ENCODE measurements at places on chromosomes 13 and 19. TPM values are rescaled to one million over a fixed set of nuclear protein-coding genes. Genes with fewer than 3 reads are reported as not detected.

- no peaks in the 10 kb centered on the region for H3K4me1 ChIP-seq
- DNase-seq, result no peak
- no peaks in the 10 kb centered on the region for H3K27me3 ChIP-seq
- H3K4me3 ChIP-seq, result no peak overlapping the region
These were observed 386.6 kb downstream of the DIAPH3 start for GRCh38 chr13:59776924-59777690.

DNA sequence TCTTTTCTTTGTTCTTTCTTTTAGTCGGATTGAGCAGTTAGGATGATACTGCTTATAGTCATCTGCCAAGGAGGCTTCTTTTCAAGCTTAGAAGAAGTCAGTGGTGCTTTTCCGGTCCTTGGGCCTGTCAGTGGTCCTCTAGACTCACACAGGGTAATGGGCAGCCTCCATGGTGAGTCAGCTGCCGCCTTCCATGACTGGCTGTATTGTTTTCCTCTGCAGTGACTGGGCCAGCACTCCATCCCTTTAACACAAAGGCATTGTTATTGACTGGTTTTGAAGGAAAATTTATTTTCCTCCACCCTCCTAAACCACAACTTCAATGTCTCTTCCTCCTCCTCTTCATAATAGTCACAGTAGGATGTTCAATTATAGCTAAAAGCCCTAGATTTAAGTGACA is 47.1 kb upstream of the CNMD start:
- no peaks in the 10 kb centered on the region for H3K36me3 ChIP-seq
- H3K27ac ChIP-seq, result no peak overlapping the region
- no peaks in the 10 kb centered on the region for H3K27me3 ChIP-seq
- no peak for DNase-seq
- no peak overlapping the region for H3K4me3 ChIP-seq

- H3K4me1 ChIP-seq, result no peaks in the 10 kb centered on the region
- H3K36me3 ChIP-seq, result no peaks in the 10 kb centered on the region
- H3K27me3 ChIP-seq, result no peaks in the 10 kb centered on the region
- no peak overlapping the region for H3K4me3 ChIP-seq
- no peak overlapping the region for H3K27ac ChIP-seq
- no peak for DNase-seq
These were observed 50.2 kb downstream of the ZNF146 start for GRCh38 chr19:36265064-36265463.

DNA sequence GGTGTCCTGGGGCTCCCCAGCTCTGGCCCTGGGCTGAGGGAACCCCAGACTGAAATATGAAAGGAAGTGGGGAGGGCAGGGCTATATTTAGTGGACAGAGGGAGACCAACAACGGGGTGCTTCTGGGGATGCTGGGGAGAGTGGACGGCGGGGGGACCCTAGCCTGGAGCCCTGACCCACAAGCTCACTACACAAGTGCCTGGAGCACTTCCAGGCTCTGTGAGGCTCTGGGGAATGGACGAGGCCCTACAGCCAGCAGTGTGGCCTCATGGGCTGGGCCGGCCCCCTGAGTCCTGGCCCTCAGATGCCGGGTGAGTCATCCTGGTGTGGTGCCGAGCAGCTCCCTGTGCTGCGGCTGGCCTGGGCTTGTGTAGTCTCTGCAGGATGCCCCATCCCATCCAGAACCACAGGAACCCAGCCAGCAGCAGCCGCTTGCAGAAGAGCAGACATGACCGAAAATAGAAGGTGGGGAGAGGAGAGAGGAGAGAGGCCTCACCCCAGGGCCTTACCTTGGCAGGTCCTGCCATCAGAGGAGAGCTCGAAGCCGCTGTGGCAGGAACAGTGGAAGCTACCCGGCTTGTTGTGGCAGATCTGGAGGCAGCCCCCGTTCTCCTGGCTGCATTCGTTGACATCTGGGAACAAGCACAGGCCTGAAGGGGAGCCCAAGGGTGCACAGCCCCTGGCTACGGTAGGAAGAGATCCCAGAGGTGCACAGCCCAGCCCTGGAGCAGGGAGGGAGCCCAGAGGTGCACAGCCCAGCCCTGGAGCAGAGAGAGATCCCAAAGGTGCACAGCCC is 26.1 kb downstream of the GAS6 start:
- peak overlapping the region; percentile 80 for H3K27ac ChIP-seq
- H3K27me3 ChIP-seq, result no peaks in the 10 kb centered on the region
- peak; percentile 89 for DNase-seq
- H3K4me1 ChIP-seq, result peaks cover 21% of the 10 kb centered on the region

DNA sequence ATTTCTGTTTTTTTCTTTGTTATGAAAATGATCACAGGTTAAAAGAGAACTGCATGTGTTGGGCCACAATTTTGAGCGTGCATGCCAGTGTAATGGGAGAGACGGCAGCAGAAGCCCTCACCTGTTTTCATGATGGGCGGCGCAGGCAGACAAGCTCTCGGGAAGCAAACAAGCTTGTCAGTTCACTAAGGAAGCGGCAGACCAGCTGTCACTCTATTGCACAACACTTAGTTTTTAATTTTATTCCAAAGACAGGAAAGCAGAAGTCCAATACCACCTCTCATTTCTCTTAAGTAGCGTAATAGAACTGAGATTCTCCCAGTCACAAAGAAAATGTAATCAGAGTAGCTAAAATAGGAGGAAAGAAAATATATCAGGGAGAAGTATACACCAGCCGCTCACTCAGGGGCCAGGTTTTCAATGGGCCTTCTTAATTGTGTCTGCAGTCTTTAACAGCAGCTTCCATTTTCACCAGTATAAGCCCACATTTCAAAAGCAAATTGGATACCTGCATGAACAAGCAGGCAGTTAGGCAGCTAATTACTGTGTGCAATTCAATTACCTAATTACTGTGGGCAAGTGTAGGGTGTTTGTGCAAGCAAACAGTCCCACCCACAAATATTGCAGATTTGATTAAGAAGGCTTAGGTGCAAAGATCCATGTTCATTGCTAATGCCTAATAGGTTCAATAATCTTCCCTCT is 711.4 kb downstream of the DIAPH3 start:
- H3K4me3 ChIP-seq, result no peak overlapping the region
- no peaks in the 10 kb centered on the region for H3K36me3 ChIP-seq
- no peak for DNase-seq

GRCh38 chr19:55467236-55468053 is 2.9 kb upstream of the C19orf85 start:
- H3K4me3 ChIP-seq, result no peak overlapping the region
- H3K4me1 ChIP-seq, result peaks cover under 1% of the 10 kb centered on the region
- no peaks in the 10 kb centered on the region for H3K36me3 ChIP-seq
- H3K27me3 ChIP-seq, result no peaks in the 10 kb centered on the region
- peak; percentile 70 for DNase-seq

DNA sequence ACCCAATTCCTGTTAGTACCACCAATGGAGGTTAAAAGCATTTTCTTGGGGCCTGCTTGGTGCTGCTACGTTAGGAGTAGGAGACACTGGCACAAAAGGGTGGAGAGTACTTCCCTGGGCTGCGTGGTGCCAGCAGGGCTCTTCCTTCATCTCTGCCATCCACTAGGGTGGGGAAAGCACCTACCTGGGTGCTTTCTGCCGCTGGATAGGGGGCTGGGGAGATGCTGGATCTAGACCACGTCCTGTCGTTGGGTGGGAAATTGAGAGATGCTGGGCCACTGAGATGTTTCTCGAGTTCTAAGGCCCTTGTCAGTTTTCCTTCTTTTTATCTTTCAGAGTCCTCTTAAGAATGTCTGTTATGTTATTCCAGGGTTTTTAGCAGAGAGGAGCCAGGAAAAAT is 6.7 kb upstream of the FCGBP start:
- H3K4me3 ChIP-seq, result no peak overlapping the region
- H3K27me3 ChIP-seq, result no peaks in the 10 kb centered on the region
- no peaks in the 10 kb centered on the region for H3K36me3 ChIP-seq
- H3K4me1 ChIP-seq, result peaks cover 16% of the 10 kb centered on the region
- no peak for DNase-seq

GRCh38 chr19:29176981-29177754 is 35.8 kb downstream of the UQCRFS1 start:
- H3K4me1 ChIP-seq, result no peaks in the 10 kb centered on the region
- no peak overlapping the region for H3K4me3 ChIP-seq
- H3K36me3 ChIP-seq, result no peaks in the 10 kb centered on the region
- DNase-seq, result no peak
- H3K27ac ChIP-seq, result no peak overlapping the region

GRCh38 chr19:9178901-9179300 is at the start of gene OR7D2:
OR7D2 (plus strand) TSS chr19:9178979; CDS start chr19:9185782, 6,803 bp downstream.
- H3K4me3 ChIP-seq, result no peak within 1 kb of the TSS
- DNase-seq, result no peak
- no peaks in the 10 kb centered on the region for H3K27me3 ChIP-seq
- H3K27ac ChIP-seq, result no peak within 1 kb of the TSS

- no peak overlapping the region for H3K4me3 ChIP-seq
- no peaks in the 10 kb centered on the region for H3K27me3 ChIP-seq
- no peaks in the 10 kb centered on the region for H3K36me3 ChIP-seq
- H3K4me1 ChIP-seq, result no peaks in the 10 kb centered on the region
- no peak for DNase-seq
These were observed 15.2 kb upstream of the TLE6 start for GRCh38 chr19:2962018-2962670.

GRCh38 chr19:49155820-49156346 is 687 bp upstream of the HRC start:
- no peaks in the 10 kb centered on the region for H3K27me3 ChIP-seq
- H3K4me1 ChIP-seq, result peaks cover 6% of the 10 kb centered on the region
- H3K4me3 ChIP-seq, result no peak overlapping the region
- H3K36me3 ChIP-seq, result no peaks in the 10 kb centered on the region

GRCh38 chr19:6745965-6746364 is 6.5 kb downstream of the TRIP10 start:
- H3K4me1 ChIP-seq, result no peaks in the 10 kb centered on the region
- no peak overlapping the region for H3K27ac ChIP-seq
- H3K4me3 ChIP-seq, result no peak overlapping the region
- no peak for DNase-seq
- peaks cover 42% of the 10 kb centered on the region for H3K36me3 ChIP-seq

GRCh38 chr19:24060687-24061356 is 26.2 kb upstream of the ZNF254 start:
- no peaks in the 10 kb centered on the region for H3K27me3 ChIP-seq
- no peaks in the 10 kb centered on the region for H3K4me1 ChIP-seq
- no peaks in the 10 kb centered on the region for H3K36me3 ChIP-seq
- DNase-seq, result no peak
- H3K4me3 ChIP-seq, result no peak overlapping the region
- H3K27ac ChIP-seq, result no peak overlapping the region

Gene PABPC3
- total RNA-seq, result 0.19 TPM

Gene CRX
- total RNA-seq, result not detected

Gene COG6
- total RNA-seq, result 27.0 TPM

Gene LGALS4
- total RNA-seq, result 52.6 TPM

Measured in pancreas (tissue), 10 donors.